A549 (cell line): ENCODE measurements at places on chromosomes 5 and 9. TPM values are rescaled to one million over a fixed set of nuclear protein-coding genes. Genes with fewer than 3 reads are reported as not detected.

ARID3C gene
- 0.08 to 0.10 TPM (median 0.09 TPM) in 3 replicates for polyA plus RNA-seq

SV2C gene
- not detected in 3 replicates for polyA plus RNA-seq

GGTA1 gene
- polyA plus RNA-seq, result not detected in 3 replicates

LPAR1 gene
- polyA plus RNA-seq, result 14.9 to 15.8 TPM (median 15.8 TPM) in 3 replicates

ENTREP1 gene
- 0.03 to 0.10 TPM (median 0.04 TPM) in 3 replicates for polyA plus RNA-seq

ADAMTS19 gene
- polyA plus RNA-seq, result not detected in 3 replicates

FOXD4 gene
- polyA plus RNA-seq, result 0.45 to 0.50 TPM (median 0.49 TPM) in 3 replicates

TNFSF15 gene
- 1.6 to 3.1 TPM (median 2.8 TPM) in 3 replicates for polyA plus RNA-seq

SPINK6 gene
- polyA plus RNA-seq, result 0.79 to 1.2 TPM (median 1.0 TPM) in 3 replicates

LRRTM2 gene
- not detected in 3 replicates for polyA plus RNA-seq

APBA1 gene
- polyA plus RNA-seq, result 0.21 to 0.34 TPM (median 0.22 TPM) in 3 replicates

CCDC192 gene
- not detected in 3 replicates for polyA plus RNA-seq

CDH12 gene
- not detected in 3 replicates for polyA plus RNA-seq

ZNF608 gene
- polyA plus RNA-seq, result 0.43 to 0.77 TPM (median 0.66 TPM) in 3 replicates

CD72 gene
- polyA plus RNA-seq, result 0.10 to 0.55 TPM (median 0.44 TPM) in 3 replicates

LCN1 gene
- not detected in 3 replicates for polyA plus RNA-seq

SPINK7 gene
- not detected in 3 replicates for polyA plus RNA-seq

TCOF1 gene
- polyA plus RNA-seq, result 44.2 to 50.7 TPM (median 47.1 TPM) in 3 replicates

WDR38 gene
- polyA plus RNA-seq, result 0.12 TPM in 1 of 3 replicates, not detected in the others
